ENCODE measurements at places on chromosomes 6 and 20.

- no peak overlapping the region for H3K27ac ChIP-seq
- H3K36me3 ChIP-seq: no peaks in the 10 kb centered on the region
Measured at GRCh38 chr6:152380993-152381898, 255.9 kb downstream of the SYNE1 start.

GRCh38 chr6:24614043-24614420, 32.0 kb downstream of the KIAA0319 start:
- H3K4me3 ChIP-seq: no peak overlapping the region
- no peak for DNase-seq
- no peaks in the 10 kb centered on the region for H3K36me3 ChIP-seq
- H3K4me1 ChIP-seq: peaks cover 6% of the 10 kb centered on the region
- H3K27me3 ChIP-seq: no peaks in the 10 kb centered on the region

DNA sequence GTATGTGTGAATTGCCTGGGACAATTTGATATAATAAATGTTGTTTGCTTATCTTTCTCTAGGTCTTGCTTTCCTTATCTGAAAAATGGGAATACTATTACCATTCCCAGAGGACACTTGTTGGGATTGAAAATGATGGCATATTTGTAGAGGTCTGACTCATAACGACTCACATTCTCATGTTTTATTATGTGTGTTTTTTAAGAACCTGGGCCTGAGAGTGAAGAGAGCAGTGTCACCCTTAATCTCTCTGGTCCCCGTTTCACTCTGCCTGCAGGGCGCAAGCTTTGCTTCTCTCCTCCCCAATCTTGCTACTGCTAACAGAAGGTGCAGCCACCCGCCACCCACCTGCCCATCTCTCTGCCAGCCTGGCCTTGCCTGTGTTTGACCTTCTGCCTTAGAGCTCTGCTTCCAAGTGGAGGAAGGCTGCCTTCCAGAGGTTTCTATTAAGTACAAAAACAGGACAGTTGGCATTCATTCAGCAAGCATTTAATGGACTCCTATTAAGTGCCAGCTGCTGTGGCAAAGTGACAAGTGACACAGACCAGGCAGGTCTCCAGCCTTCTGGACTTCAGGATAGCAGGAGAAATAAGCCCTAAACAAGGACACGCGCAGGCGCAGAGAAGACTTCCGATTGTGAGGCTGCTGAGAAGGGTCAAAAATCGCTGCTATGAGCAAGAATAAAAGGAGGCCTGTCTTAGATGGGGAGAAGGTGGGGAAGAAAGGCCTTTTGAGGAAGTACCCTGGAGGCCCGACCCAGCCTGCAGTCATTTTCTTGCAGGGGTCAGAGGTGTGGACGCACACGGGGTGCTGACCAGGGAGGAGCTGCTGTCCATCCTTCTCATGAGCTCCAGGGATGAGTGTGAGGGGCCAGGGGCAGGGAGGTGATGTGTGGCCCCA, 112.5 kb downstream of the JPH2 start:
- no peak overlapping the region for H3K4me3 ChIP-seq
- DNase-seq: no peak
- H3K4me1 ChIP-seq: no peaks in the 10 kb centered on the region
- H3K27ac ChIP-seq: no peak overlapping the region
- no peaks in the 10 kb centered on the region for H3K36me3 ChIP-seq

GRCh38 chr6:52937908-52938307, 28.4 kb upstream of the GSTA3 start:
- H3K4me1 ChIP-seq: no peaks in the 10 kb centered on the region
- DNase-seq: no peak
- H3K27me3 ChIP-seq: no peaks in the 10 kb centered on the region
- H3K27ac ChIP-seq: no peak overlapping the region
- H3K36me3 ChIP-seq: no peaks in the 10 kb centered on the region
- no peak overlapping the region for H3K4me3 ChIP-seq

DNA sequence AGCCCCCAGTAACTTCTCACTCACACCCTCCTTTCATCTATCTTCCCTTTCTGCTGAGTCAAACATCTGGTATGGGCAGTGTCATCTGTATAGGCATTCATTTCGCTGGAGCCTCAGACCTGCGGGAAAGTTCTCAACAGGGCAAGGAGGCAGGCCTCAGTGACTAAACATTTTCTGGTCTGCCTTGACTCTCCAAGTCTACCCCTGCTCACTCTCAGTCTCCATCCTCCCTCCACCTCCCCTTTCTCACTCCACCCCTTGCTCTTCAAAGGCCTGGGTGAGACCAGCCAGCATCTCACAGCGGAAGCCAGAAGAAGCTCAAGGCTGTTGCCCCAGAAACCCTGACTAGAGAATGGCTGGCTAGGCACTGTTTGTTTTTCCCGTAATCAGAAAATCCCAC, 105.0 kb upstream of the BEND6 start:
- peak overlapping the region; percentile 70 for H3K27ac ChIP-seq
- no peaks in the 10 kb centered on the region for H3K27me3 ChIP-seq
- H3K4me1 ChIP-seq: peaks cover 69% of the 10 kb centered on the region
- peak; percentile 65 for DNase-seq
- H3K4me3 ChIP-seq: peak overlapping the region; percentile 66
- H3K36me3 ChIP-seq: no peaks in the 10 kb centered on the region

DNA sequence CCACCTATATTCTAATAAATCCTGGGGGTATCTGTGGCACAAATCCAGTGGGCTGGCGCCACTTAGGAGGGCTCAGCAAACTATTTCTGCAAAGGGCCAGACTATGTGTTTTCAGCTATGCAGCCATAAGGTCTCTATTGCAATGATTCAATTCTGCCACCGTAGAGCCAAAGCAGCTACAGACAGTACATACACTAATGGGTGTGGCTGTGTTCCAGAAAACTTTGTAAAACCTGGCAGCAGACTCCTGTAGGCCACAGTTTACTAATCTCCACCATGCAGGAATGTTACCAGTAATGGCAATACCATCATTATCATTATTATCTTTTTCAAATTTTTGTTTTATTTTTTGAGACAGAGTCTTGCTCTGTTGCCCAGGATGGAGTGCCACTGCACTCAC, 65.7 kb downstream of the SULF2 start:
- H3K4me3 ChIP-seq: no peak overlapping the region
- H3K4me1 ChIP-seq: no peaks in the 10 kb centered on the region
- H3K36me3 ChIP-seq: no peaks in the 10 kb centered on the region
- DNase-seq: no peak

DNA sequence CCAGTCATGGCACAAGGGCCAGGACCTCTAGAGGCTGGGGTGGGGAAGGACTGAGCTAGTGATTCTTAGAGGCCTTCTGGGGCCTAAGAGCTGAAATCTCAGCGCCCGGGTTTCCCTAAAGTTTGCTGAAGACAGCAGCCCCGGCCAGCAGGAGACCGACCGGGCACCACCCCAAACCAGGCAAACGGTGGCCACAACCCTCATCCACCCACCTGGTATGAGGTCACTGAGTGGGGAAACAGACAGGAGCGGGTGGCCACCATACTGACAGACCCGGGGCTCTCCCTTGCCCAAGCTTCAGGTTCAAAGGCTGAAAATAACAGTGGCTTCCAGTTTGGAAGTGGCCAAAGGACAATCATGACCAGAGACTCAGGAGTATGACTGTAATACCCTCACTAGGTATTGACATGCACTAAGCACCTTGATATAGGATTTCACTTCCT, 35.0 kb upstream of the ID1 start:
- peaks cover 7% of the 10 kb centered on the region for H3K36me3 ChIP-seq
- H3K4me3 ChIP-seq: no peak overlapping the region
- peaks cover 74% of the 10 kb centered on the region for H3K4me1 ChIP-seq
- no peaks in the 10 kb centered on the region for H3K27me3 ChIP-seq
- no peak overlapping the region for H3K27ac ChIP-seq

DNA sequence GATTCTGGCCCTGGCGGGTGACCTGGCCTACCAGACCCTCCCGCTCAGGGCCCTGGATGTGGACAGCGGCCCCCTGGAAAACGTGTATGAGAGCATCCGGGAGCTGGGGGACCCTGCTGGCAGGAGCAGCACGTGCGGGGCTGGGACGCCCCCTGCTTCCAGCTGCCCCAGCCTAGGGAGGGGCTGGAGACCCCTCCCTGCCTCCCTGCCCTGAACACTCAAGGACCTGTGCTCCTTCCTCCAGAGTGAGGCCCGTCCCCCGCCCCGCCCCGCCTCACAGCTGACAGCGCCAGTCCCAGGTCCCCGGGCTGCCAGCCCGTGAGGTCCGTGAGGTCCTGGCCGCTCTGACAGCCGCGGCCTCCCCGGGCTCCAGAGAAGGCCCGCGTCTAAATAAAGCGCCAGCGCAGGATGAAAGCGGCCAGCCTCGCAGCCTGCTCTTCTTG, 868 bp upstream of the SLC2A4RG start:
- peak; percentile 82 for DNase-seq
- no peak overlapping the region for H3K27ac ChIP-seq
- peak overlapping the region; percentile 63 for H3K4me3 ChIP-seq
- H3K36me3 ChIP-seq: no peaks in the 10 kb centered on the region

DNA sequence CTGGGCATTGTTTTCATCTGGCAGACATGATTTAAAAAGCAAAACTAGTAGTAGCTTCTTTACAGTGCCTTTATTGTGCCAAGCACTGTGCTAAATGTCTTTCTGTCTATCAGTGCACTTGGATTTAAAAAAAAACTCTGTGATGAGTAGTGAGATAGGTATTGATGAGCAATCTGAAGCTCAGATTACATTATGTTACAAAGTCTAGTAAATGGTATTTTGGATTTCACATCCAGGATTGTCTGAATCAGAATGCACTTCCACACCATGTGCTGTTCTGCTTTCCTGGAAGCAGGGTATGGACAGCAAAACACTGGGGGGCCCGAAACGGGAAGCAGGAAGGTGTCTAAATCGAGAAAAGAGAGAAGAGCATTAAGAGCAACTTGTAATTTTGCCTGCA, 103.4 kb upstream of the CCN2 start:
- H3K4me1 ChIP-seq: no peaks in the 10 kb centered on the region
- H3K27ac ChIP-seq: no peak overlapping the region
- no peaks in the 10 kb centered on the region for H3K27me3 ChIP-seq

- peaks cover 54% of the 10 kb centered on the region for H3K4me1 ChIP-seq
- no peaks in the 10 kb centered on the region for H3K36me3 ChIP-seq
- peak overlapping the region; percentile 72 for H3K27ac ChIP-seq
- peaks cover 36% of the 10 kb centered on the region for H3K27me3 ChIP-seq
- H3K4me3 ChIP-seq: peak overlapping the region; percentile 93
- peak; percentile 85 for DNase-seq
Measured at GRCh38 chr6:3230900-3231246, 3.4 kb upstream of the TUBB2B start.

- no peaks in the 10 kb centered on the region for H3K4me1 ChIP-seq
- no peak overlapping the region for H3K27ac ChIP-seq
- no peak overlapping the region for H3K4me3 ChIP-seq
- H3K36me3 ChIP-seq: no peaks in the 10 kb centered on the region
Measured at GRCh38 chr20:38126146-38126921, 38.7 kb downstream of the TGM2 start.

GRCh38 chr6:66556936-66557335, 849.9 kb upstream of the EYS start:
- no peaks in the 10 kb centered on the region for H3K36me3 ChIP-seq
- no peaks in the 10 kb centered on the region for H3K4me1 ChIP-seq
- H3K27me3 ChIP-seq: no peaks in the 10 kb centered on the region
- no peak overlapping the region for H3K4me3 ChIP-seq

GRCh38 chr6:105609375-105609991, 206.6 kb upstream of the PREP start:
- no peaks in the 10 kb centered on the region for H3K36me3 ChIP-seq
- no peak for DNase-seq
- H3K4me1 ChIP-seq: no peaks in the 10 kb centered on the region

- no peaks in the 10 kb centered on the region for H3K36me3 ChIP-seq
- H3K27ac ChIP-seq: no peak overlapping the region
Measured at GRCh38 chr20:11920083-11920482, 2.4 kb downstream of the BTBD3 start.

DNA sequence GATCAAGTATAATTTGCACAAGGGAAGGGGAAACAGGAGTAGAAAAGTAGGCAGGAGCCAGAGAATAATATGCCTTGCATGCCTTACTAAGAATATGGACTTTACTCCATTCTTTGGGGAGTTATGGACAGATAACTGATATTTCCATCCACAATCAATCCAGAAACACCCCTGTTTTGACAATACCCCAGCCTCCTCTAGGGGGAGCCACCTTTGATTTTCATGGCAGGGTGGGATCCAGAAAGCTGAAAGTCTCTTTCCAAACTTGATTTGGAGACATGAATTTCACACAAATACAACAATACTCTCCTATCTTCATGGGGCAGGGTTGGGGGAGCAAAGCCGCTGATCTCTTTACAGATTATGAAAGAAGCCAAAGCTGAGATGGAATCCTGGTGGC, 404.1 kb downstream of the FOXA2 start:
- H3K27ac ChIP-seq: no peak overlapping the region
- H3K4me1 ChIP-seq: no peaks in the 10 kb centered on the region
- DNase-seq: peak; percentile 58
- H3K36me3 ChIP-seq: no peaks in the 10 kb centered on the region

DNA sequence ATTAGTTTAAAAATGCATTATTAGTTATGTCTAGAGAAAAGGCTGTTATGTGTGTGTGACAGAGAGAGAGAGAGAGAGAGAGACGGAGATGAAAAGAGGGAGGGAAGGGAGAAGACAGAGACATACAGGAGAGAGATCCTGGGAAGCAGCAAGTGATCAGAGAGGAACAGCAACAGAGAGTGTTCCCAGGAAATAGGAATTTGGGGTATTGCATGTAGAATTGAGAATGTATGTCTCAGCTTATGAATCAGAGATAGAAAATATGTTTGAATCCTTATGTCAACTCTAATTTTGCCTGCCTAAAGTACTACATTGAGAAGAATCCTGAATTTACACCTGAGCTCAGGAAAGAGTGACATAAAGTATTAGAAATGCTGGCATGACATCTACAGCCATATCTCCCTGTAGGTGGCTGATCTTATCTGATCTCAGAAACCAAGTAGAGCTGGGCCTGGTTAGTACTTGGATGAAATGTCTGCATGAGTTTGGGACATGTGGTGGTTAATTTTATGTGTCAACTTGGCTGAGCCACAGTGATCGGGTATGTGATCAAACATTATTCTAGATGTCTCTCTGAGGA, 130.6 kb downstream of the TENT5A start:
- H3K36me3 ChIP-seq: no peaks in the 10 kb centered on the region
- H3K4me1 ChIP-seq: no peaks in the 10 kb centered on the region
- H3K27ac ChIP-seq: no peak overlapping the region
- no peak for DNase-seq
- H3K4me3 ChIP-seq: no peak overlapping the region
- H3K27me3 ChIP-seq: no peaks in the 10 kb centered on the region

DNA sequence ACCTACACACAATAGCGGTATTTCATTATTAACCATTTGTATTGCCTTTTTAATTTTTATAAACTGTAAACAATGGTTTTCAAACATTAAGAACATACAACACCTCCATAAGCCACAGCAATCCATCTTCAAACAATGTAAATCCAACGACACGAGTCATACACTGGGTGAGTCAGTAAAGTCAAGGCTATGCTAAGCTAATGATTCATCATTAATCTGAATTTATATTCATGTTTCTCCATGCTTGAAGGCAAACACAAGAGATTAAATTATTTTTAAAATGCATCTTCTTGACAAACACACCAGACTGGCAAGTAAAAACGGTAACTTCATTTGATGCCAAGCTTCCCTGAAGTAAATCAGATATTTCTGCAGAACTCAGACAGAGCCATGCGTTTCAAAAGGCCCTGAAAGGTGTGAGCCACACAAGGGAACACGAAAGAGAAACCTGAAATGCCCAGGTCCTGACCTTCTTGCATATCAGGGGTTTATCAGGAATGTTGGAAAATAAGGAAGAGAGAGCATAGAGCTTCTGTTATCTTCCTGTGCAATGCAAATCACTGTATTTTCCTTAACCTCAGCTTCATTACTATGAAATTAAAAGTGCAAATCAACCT, 162.5 kb downstream of the ALDH8A1 start:
- no peak for DNase-seq
- H3K4me1 ChIP-seq: no peaks in the 10 kb centered on the region
- H3K4me3 ChIP-seq: no peak overlapping the region

Data from GM23338 (cell line).